ENCODE measurements at places on chromosomes 4 and X.
A peak's percentile ranks its signal among the peaks of the same experiment; 100 is the strongest.

DNA sequence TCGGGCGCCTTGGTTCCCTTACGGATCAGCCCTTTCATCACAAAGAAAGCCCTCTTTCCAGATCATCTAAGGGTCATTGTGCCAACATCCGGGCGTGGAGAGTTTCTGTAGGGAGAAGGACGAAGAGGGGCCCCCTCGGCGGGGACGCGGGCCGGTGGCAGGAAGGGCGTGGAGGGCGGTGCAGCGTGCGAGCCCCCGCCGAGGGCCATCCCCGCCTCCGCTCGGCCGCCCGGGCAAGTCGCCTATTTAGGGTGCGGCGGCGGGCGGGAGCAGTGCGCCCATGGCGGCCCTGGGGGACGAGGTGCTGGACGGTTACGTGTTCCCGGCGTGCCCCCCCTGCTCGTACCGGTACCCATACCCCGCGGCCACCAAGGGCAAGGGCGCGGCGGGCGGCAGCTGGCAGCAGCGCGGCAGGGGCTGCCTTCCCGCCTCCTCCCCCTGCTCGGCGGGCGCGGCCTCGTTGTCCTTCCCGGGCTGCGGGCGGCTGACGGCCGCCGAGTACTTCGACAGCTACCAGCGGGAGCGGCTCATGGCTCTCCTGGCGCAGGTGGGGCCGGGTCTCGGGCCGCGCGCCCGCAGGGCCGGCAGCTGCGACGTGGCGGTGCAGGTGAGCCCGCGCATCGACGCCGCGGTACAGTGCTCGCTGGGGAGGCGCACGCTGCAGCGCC is at the start of gene ZAR1:
ZAR1 (plus strand) TSS at position 241 of the 668 bp plus-strand sequence; CDS start at position 281, 40 bp downstream.
- no peak for DNase-seq

DNA sequence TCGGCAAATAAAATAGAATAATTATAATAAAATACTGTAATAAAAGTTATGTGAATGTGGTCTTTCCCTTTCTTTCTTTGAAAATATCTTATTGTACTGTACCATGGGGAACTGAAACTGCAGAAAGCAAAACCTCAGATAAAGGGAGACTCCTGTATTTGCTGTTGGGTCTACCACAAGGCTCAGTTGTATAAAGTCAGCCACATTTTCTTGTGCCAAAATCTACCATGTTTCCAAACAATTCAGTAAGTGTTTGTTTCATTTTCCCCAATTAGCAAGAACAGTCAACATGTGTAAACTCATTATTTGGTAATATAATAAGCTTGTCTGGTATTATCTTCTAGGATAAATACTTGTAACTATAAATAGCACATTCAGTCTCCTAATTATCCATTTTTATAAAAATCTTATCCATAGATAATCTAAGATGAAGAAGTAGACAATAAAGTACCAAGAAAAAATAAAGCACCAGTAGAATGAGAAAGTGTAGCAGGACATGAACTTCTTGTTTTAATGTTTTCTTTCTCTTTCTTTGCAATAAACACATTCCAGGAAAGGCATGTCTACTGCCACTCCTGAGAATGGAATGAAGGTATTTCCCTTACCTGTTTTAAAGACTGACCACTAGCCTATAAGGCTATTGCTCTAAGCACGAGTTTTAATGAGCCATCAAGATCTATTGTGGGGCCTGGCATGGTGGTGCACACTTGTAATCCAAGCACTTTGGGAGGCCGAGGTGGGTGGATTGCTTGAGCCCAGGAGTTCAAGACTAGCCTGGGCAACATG is 15.0 kb upstream of the OTUD4 start:
- no peak for DNase-seq

- no peak for DNase-seq
These were observed 116.6 kb downstream of the RASGEF1B start for GRCh38 chr4:81355136-81355535.

DNA sequence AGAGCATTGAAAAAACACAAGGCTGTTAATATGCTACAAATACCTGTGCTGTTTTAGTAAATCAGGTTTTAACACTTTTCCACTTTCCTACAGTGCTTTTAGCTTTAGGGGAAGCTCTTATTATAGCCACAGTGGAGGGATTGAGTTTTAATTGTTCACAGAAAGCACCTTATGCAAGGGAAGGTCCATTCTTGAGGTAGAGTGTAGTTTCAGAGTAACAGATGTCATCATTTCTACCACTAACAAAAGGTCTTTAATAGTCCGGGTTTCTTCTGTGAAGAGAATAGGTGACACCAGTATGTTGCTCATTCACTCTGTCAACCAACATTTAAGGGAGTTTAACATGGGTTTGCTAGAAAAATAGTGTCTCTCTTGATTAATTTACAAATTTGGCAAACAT is 104.4 kb downstream of the STIM2 start:
- no peak for DNase-seq

- DNase-seq, result no peak
These were observed 138.7 kb downstream of the PDGFC start for GRCh38 chr4:156832886-156833285.

- no peak for DNase-seq
These were observed 14.9 kb downstream of the SNX12 start for GRCh38 chrX:71053217-71053621.

GRCh38 chr4:84492737-84493091 is 6.4 kb downstream of the NKX6-1 start:
- DNase-seq, result no peak

DNA sequence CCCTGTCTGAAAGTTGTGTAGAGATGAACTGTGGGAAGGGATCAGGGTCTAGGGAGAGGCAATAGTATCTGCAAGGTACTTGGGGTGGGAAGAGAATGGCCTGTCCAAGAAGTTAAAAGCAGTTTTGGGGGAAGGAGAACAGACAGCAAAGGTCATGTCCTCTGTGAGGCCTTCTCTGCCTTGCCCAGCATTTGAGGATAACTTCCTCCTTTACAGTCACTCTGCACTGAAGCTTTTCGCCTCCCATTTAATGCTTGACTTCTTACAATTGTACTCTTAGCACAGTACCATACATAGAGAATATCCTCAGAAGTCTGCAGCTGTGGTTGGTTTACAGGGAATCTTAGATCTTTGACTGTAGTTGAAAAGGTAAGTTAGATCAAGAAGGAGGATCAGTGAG is 121.8 kb upstream of the AP1S2 start:
- no peak for DNase-seq

DNA sequence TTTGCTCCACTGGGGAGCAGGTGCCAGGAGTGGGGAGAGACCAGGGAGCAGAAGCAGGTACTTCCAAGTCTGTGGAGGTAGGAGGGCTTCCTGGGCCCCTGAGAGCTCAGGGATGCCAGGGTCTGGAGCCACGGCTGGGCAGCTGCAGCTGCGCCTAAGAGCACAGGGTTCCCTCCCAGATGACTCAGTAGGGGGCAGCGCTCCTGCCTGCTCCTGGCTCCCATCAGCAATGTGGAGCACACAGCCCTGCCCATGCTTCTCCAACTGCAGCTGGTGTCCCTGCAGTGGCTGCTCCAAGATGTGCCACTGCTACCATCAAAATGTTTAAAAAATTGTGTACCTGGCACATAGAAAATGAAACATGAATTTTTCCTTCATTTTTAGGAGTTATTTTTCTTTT is 1028.2 kb downstream of the PCDH7 start:
- DNase-seq, result no peak

DNA sequence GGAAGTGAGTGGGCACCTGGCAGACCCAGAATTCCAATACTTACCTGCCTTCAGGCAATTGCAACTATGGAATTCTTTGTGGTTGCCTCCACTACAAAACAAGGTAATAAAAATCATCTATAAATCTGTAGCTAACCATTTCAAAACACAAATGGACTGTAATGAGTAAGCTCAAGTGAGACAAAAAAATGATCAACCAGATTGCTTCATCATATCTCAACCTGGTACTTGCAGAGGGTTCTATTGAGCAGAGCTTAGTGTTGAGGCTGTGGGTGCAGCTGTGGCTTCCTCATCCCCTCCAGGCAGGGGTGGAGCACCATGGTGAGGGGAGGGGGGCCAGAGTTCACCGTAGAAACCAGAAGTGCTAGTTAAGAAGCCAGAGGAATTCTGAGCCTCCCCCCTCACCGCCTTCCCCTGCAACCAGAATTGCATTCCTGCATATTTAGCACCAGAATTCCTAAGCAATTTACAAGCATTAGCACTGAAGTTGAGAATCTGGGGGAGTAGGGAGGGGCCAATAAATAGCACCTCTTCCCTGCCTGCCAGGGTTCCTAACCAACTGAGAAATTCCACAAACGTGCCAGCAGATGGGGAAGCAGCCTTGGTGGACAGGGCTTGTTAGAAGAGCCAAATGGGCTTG is 11.5 kb downstream of the CTAG1A start:
- peak; percentile 4 for DNase-seq

- no peak for DNase-seq
These were observed 59.0 kb downstream of the FAM13A start for GRCh38 chr4:88998001-88998400.

DNA sequence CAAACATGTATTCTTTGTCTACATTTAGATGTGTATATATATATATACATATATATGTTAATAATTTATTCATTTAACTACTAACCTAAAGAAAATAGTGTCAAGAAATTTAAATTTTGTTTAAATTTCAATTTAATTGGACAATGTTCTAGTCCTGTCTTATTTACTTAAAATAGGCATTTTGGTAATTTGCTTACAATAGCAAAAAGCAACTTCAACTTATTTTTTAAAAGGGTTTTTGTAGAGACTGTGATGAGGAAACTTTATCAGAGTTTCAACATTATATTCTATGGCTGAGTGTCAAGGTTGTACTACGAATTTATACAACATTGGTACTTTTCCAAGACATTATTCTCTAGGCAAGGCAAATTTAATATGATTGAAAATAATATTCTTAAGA is 212.0 kb upstream of the ARSJ start:
- no peak for DNase-seq

- DNase-seq, result no peak
These were observed 372.9 kb upstream of the TENM3 start for GRCh38 chr4:181870326-181870725.

DNA sequence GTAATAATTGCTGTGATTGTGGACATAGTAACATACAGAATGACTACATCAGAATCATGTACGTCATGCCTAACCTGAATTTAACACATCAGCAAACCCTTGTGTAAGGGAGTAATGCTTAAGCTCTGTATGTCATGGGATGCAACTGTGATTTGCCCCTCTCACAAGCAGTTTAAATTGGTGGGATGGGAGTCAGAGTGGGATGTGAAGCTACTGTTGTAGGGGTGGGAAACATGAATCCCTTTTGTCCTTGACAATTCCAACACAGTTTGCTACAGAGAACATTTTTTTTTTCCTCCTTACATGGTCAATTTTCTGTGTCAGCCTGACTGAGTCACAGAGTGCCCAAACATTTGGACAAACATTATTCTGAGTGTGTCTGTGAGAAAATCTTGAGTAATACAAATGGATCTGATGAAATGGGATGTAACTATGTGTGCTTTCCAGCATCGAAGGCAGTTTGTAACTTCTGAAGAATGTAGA is 392.8 kb downstream of the GPM6A start:
- no peak for DNase-seq

DNA sequence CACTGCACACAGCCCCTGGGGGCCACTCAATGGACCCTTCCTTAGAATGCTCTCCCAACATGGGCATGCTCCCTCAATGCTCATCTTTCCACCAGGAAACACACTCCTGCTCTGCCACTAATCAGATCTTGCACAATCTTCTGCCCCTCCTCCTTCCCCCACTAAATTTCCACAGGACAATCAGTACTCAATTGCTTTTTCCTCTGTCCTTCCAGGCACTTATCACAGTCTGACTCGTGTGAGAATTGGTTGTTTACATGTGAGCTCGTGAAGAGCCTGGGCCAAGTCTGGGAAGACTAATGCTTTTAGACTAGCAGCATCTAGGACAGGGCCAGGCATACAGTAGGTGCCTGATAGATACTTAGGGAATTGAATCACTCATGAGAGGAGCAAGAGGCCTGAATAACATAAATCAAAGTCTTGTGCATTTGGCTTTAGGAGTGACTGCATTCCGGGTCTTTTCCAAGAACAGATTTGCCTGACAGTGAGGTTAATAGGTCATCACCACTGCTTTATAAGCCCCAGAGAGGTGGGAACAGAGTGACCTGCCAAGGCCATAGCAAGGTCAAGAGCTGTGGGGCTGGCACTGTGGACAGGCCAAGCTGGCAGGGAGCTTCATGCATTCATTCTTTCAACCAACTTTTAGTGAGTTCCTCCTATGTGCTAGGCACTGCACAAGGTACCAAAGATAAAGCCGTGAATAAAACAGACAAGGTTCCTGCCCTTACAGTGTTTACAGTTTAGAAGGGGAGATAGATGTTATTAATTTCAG is 55.0 kb downstream of the PRPS1 start:
- DNase-seq, result no peak

GRCh38 chrX:134685668-134686067 is 27.4 kb upstream of the PLAC1 start:
- DNase-seq, result no peak

- no peak for DNase-seq
These were observed 526.6 kb downstream of the C4orf33 start for GRCh38 chr4:129622566-129622965.

GRCh38 chr4:25310803-25311166 is 1.8 kb upstream of the ZCCHC4 start:
- no peak for DNase-seq

- no peak for DNase-seq
These were observed 102.1 kb downstream of the DCK start for GRCh38 chr4:71095545-71095944.

DNA sequence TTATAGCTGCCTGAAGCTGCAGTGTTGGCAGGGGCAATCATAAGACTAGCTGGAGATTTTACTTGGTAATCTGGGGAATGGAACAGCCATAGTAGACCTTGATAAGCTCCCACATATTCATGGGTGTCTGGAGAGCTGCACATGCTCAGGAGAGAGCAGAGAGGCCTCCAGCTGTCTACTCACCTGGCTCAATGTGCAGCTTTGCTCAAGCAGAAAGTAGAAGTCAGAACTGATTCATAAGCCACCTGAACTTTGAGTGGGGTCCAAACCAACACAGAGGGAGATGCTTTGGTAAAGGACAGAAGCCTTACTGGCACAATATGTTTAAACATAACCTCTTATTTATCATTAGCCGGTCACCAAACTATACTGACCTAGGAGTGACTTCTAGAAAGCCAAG is 54.4 kb downstream of the KDM6A start:
- DNase-seq, result no peak

- DNase-seq, result no peak
These were observed 333.3 kb downstream of the PDGFC start for GRCh38 chr4:156638334-156638733.

GRCh38 chr4:15291122-15291521 is 136.7 kb upstream of the C1QTNF7 start:
- no peak for DNase-seq

GRCh38 chr4:28557755-28558154 is 1697.1 kb downstream of the STIM2 start:
- no peak for DNase-seq

GRCh38 chr4:110515676-110516075 is 39.7 kb downstream of the ENPEP start:
- no peak for DNase-seq

- DNase-seq, result no peak
These were observed 174.3 kb upstream of the ATOH1 start for GRCh38 chr4:93654211-93654610.

- no peak for DNase-seq
These were observed 18.0 kb downstream of the SUV39H1 start for GRCh38 chrX:48714573-48714972.

GRCh38 chrX:69285401-69285877 is 120.2 kb upstream of the PJA1 start:
- no peak for DNase-seq

Data from T-cell (primary cell).